Fibroblast of pulmonary artery (primary cell): ENCODE measurements at places on chromosomes 4 and X.

- DNase-seq = no peak
These were observed 85.1 kb downstream of the SPRY1 start for GRCh38 chr4:123481717-123482116.

GRCh38 chr4:24856586-24856985 lies 56.3 kb downstream of the CCDC149 start:
- DNase-seq = peak; percentile 77

- DNase-seq = no peak
These were observed 165.0 kb downstream of the SPIN4 start for GRCh38 chrX:63186137-63186536.

DNA sequence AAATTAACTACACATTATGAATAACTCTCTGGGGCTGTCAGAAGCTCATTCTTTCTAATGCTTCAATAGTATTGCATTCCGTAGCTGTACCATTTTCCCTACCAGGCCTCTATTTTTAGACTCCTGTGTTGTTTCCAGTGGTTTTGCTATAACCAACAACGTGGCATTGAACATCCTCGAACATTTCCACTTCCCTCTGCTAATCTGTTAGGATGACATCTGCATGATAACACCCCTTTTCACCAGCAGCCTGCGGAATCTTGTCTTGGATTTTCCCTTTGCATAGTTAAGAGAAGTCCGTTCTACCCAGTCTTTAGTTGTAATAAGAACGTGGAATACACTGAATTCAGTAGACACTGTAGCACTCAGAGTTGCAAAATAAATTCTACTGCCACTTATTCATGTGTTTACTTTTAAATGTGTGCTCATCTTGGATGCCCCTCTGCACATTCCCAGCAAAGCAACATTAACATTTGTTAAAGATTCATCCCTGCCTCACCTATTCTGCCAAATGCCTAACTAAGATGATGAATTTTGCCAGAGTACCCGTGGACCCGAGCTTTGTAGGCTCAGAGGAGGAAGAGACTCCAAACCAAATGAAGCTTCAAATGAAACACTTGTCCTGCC lies 55.6 kb downstream of the SEL1L3 start:
- no peak for DNase-seq

DNA sequence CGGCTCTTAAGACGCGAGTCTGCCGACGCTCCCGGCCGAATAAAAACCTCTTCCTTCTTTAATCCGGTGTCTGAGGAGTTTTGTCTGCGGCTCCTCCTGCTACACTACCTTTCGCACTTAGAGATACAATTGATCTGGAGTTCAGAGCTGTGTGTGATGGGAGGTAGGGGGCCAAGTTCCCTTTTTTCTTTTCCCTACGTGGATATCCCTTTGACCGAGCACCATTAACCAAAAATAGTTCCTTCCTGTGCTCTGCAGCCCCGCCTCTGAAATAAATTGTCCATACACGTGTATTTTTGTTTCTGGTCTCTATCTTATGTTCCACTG lies 555 bp upstream of the PGM2 start:
- DNase-seq = no peak

- no peak for DNase-seq
These were observed 92.1 kb downstream of the SHROOM4 start for GRCh38 chrX:50721764-50722521.

DNA sequence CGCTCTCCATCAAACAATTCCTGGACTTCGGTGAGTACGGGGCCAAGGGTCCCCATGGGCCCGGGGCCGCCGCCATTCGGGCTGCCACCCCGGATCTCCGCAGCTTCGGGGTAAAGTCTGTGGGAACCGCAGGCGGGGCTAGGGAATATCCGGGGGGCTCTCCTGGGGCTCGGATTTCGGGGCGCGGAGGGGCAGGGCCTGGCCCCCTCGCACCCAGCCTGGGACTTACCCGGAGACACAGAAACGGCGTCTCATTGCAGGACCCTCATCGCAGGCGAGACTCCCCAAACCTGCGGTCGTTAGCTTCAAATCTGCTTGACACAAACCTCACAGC lies 413 bp downstream of the PDK3 start:
- DNase-seq = no peak

GRCh38 chrX:21373637-21374162 lies 518 bp upstream of the CNKSR2 start:
- DNase-seq = no peak

GRCh38 chrX:49155243-49155899 lies 7.2 kb upstream of the MAGIX start:
- DNase-seq = peak; percentile 69

- no peak for DNase-seq
These were observed 84.3 kb downstream of the TRAM1L1 start for GRCh38 chr4:117001077-117001476.

DNA sequence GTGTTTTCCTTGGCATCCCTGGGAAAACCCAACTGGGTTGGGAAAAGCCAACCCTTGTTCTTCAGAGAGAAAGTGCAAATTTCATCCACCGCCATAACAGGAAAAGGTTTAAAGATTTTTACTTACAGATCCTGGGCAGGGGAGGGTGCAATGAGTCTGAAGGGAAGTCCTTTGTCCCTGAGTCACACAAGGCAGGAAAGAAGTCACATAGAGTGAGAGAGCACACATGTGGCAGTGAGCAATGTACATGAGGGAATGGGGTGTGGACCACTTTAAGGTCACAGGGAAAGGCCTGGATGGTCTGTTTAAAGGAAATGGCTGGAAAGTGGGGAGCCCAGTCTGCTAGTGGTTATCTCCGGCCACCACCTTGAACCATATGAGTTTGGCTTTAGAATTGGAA lies 248.9 kb downstream of the HS3ST1 start:
- no peak for DNase-seq

DNA sequence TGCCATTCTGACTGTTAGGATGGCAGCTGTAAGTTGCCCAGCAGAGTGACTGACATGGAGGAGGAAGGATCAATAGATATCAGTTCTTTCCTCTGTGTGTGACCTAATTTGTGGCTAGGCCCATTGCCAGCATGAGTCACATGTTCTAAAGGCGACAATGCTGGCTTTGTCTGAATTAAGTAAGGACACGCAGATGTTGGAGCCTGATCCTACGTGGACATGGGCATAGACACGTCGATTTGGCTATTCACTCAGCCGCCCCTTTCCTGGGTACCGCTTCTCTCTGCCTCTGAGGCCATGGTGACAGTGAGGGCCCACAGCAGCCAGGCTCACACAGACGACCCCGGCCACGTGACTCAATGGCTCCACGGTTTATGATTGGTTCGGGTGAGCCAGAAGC lies 16.3 kb downstream of the PROM1 start:
- DNase-seq = peak; percentile 7

- DNase-seq = no peak
These were observed 106.8 kb downstream of the EIF4E start for GRCh38 chr4:98822144-98822543.

GRCh38 chr4:142282870-142283431 lies 563.1 kb downstream of the INPP4B start:
- DNase-seq = no peak

DNA sequence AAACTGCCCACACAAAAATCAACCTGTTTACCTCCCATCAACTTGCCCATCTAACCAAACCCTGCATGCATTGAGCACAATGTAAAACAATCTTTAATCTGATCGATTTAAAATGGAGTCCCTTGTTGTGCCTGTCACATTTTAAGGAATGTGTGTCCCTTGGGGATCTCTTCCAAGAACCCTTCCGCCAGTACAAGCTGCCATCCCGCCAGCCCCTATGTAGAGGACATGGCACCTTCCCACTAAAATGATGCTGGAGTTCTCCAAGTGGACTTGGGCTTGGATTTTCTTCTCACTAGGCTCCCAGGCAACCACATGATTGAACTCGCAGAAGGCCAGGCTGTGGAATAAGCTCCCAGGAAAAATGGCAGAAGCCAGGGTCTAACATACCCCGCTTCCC lies 45.8 kb upstream of the ENPP6 start:
- DNase-seq = no peak

GRCh38 chrX:38175139-38175538 lies 45.5 kb downstream of the SRPX start:
- DNase-seq = no peak

DNA sequence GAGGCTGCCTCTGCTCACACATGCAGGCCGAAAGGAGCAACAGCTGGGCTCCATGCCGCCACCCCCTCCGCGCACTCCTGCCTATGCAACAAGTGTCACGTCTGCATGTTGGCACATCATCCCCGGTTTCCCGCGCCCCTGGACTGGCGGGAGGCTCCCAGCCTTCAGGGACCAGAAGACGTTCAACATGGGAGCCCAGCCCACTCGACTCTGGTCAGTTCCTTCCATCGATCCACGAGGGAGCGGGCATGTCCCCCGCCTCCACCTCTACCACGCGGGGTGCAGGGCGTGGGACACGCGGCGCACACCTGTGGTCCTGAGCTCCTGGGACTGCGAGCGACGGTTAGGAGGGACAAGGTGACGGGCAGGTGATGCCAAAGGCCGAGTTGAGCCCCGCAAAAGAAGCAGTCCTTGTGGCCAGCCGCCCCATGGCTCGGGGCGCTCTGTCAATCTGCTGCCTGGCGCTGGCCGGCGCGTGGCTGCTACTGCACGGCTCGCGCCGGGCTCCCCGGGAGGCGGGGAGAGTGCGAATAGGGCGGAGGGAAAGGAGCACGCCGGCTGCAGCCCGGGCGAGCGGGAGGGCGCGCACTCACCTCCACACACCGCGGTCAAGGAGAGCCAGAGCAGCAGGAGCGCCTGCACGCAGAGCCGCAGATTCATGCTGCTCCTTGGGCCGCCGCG lies 645 bp downstream of the APLN start:
- DNase-seq = no peak

DNA sequence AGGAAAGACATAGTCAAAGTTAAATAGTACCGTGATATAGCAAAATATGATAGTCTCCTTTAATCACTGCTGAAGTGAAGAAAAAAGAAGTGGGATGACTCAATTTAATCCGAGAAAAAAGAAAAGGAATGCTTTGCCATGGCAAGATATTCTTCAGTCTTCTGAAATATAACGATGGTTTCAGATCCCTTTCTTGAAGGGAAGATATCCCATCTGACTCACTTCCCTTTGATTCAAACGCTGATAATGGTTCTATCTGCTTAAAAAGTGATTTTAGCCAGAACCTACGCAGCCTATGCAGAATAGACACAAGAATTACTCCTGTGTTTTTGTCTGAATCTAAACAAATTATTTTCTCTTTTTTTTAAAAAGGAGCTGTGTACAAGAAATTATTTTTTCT lies 68.1 kb upstream of the FTHL17 start:
- DNase-seq = no peak

- DNase-seq = no peak
These were observed 83.9 kb upstream of the RAI2 start for GRCh38 chrX:17944833-17945497.

DNA sequence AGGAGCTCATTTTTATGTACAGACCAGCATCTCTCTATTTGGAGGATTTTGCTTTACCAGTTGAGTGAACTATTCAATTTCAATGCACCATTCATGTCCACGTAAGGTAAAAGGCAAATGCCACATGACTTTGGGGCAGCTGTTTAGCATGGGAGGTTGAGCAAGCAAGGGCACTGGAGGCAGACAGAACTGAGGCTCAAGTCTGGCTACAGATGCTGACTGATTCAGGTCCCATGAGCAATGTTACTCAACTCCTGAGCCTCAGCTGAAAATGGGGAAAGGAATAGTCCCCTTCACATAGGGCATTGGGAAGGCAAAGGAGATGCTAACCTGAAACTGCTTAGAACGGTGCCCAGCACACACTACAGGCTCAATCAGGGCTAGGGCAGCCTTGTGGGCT lies 93.0 kb upstream of the MTM1 start:
- no peak for DNase-seq

DNA sequence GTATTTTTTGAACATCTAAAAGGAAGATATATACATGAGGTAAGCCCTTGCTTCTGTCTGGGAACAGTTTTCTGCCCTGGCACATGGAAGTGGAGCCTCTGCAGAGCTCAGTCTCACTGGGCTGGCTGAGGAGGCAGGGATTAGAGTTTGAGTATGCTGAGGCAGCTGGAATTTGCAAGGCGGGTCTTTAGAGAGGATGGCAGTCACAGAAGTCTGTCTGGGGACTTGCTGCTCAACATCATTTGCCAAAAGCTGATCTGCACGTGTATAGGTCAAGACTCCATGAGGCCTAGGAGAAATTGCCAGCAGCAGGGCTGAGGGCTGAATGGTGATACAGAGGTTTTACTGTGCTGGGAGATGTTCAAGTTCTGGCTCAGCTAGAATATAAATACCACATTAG lies 163.6 kb upstream of the ANK2 start:
- no peak for DNase-seq

DNA sequence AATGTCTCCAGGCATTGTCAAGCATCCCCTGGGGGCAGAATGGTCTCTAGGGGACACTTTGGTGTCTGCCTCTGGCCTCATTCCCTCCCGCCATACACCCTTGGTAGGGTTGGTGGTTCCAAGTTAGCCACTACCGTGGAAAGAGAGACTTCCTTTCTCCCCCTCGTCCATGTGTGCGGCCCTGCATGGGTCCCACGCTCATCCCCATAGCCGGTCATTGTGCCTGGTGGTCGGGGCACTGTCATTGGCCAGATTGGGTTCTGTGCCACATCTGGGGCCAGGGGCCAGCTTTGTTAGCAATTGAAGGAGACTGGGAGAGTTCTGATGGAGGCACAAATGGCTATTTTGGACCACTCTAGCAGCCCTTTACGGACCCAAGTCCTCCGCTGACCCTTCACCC lies 17.3 kb downstream of the CLCN4 start:
- DNase-seq = no peak

DNA sequence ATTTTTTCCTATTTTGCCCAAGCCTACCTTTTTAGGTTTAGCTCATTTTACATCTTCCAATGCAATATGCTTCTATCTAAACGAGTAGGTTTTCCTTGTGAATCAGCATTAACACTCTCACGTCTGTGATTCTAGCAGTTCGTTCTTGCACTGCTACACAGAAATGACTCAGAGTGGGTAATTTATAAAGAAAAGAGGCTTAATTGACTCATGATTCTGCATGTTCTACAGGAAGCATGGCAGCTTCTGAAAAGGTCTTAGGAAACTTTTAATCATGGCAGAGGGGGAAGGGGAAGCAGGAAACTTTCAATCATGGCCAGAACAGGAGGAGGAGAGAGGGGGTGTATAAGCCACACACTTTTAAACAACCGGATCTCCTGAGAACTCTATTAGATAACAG lies 44.9 kb downstream of the SPANXN1 start:
- DNase-seq = no peak

GRCh38 chr4:78441756-78442155 lies 109.8 kb upstream of the ANXA3 start:
- DNase-seq = no peak

- peak; percentile 17 for DNase-seq
These were observed 84.0 kb upstream of the ATP6AP2 start for GRCh38 chrX:40496728-40497127.

DNA sequence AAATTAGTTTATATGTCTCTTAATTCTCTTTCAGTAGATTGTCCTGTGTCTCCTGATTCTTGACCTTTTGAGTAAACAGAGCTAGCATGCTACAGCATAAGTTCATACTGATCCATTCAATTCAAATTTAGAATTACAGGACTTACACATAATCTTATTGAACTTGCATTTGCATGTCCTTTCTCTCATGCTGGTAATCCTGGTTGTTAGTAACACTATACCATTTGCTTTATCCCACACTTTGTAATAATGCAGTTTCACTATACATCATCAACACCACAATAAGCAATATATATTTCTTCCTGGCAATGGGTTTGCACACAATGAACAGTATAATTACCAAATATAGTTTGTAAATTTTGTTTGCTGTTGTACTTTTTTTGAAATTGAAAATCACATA lies 937.2 kb upstream of the GRID2 start:
- DNase-seq = no peak
